Osteocyte (in vitro differentiated cells): ENCODE measurements at places on chromosomes 13 and 19. TPM values are rescaled to one million over a fixed set of nuclear protein-coding genes. Genes with fewer than 3 reads are reported as not detected.

Gene RINL
- 0.55 TPM in 1 of 2 replicates, not detected in the other for total RNA-seq

Gene LMTK3
- 0.32 and 0.39 TPM in 2 replicates for total RNA-seq

Gene GARIN5A
- 1.8 and 2.0 TPM in 2 replicates for total RNA-seq

Gene IRGQ
- 40.9 and 45.9 TPM in 2 replicates for total RNA-seq

Gene SLC6A16
- total RNA-seq = 5.3 and 6.0 TPM in 2 replicates

Gene TEX29
- 1.9 TPM in 1 of 2 replicates, not detected in the other for total RNA-seq
